ENCODE measurements at places on chromosomes 2 and 18.

GRCh38 chr2:201257956-201258665 lies 2.2 kb upstream of the CASP8 start:
- peak; percentile 95 for DNase-seq

GRCh38 chr2:241128266-241128665 lies 21.0 kb downstream of the PASK start:
- DNase-seq, result no peak

DNA sequence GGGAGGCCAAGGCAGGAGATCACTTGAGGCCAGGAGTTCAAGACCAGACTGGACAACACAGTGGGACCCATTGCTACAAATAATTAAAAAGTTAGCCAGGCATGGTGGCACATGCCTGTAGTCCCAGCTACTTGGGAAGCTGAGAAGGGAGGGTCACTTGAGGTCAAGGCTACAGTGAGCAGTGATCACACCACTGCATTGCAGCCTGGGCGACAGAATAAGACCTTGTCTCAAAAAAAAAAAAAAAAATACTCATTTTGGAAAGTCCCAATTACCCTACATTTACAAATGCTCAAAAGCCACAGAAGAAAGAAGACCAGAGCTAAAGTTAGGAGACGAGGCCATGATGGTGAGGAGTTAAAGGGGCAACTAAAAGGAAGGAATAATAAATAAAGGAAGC lies 61.9 kb downstream of the COLEC12 start:
- no peak for DNase-seq

GRCh38 chr2:134670955-134671354 lies 47.8 kb downstream of the TMEM163 start:
- no peak for DNase-seq

- DNase-seq, result no peak
These were observed 2.4 kb downstream of the CYP26B1 start for GRCh38 chr2:72145289-72145657.

- no peak for DNase-seq
These were observed 75.8 kb downstream of the CALCRL start for GRCh38 chr2:187372213-187372612.

DNA sequence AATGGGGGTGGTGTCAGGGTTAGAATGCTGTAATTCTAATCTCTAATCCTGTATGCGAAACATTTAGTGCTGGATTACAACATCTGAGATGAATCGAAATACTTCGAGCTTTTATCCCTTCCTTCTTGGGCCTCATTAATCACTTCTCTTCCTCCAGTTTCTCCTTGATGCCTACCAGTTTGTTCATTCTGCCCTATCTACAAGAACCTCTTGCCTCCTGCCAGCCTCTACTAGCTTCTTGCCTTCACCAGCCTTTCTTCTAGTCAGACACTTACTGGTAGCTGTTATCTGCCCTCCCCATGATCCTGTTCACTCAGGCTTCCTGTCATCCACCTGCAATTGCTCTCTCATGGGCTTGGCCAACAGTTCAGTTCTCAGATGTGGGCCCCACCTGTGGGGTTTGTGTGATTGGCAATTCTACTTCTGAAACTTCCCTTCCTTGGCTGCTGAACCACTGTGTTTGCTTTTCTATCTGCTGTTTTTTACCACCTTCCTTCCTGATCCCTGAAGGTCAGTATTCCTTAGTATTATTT lies 15.4 kb upstream of the FARP2 start:
- DNase-seq, result no peak

DNA sequence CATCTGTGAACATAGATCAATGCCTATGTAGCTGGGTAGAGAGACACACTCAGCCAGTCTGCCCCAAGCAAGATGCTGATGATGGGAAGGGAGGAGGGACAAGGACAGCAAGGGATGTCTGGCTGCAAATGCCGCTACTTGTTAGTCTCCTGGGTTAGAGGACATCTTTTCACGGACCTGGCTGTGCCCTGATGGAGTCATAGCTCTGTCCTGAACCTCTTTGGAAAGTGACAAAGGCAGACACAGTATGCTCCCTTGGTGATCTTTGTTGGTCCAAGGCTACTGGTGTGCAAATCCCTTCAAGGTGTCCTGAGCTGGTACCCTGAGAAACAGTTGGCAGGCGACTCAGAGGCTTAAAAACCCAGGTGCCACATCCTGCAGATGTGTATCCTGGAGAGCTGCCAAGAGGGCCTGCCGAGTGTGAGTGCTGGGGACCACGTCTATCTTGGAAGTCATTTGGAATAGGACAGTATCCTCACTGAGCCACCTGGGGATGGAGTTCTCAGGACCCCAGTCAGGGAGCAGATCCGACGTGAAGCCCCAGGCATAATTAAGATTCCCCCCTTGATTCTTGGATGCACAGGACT lies 10.8 kb downstream of the FOSL2 start:
- DNase-seq, result peak; percentile 38

- no peak for DNase-seq
These were observed 14.2 kb upstream of the DSG1 start for GRCh38 chr18:31303771-31304170.

GRCh38 chr2:19371996-19372582 lies 13.7 kb upstream of the OSR1 start:
- DNase-seq, result no peak

DNA sequence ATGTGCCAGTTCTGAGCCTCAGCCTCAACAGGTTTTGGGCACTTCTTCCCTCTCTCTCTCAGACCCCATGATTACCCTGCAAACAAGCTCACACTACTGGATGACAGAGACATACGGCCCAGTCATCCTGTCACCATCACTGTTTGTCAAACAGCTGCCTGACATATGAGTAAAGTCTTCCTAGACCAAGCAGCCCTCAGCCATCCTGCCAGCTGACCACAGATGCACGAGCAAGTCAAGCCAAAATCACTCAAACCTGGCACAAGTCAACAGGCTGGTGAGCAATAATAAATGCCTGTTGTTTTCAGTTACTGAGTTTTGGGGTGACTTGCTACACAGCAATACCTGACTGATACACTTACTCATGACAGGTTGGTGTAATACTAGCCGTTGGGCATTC lies 75.5 kb upstream of the KLF7 start:
- no peak for DNase-seq

GRCh38 chr18:3790703-3791102 lies 340.7 kb downstream of the TGIF1 start:
- no peak for DNase-seq

DNA sequence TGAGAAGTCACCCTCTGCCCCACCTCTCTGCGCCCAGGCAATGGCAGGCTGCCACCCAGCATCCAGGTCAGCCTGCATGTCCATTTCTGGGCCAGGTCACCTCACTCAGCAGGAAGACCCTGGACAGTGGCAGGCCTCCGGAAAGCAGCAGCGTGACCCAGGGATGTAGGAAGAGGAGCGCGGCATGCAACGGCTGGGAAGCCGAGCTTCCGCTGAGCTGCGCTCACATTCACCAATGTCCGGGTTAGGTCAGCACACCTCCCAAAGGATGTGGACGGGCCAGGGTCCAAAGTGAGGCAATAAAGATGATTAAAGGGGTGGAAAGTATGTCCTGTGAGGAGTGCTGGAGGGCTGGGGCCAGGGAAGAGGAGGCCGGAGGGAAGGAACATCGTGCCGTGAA lies 174.5 kb downstream of the CTIF start:
- no peak for DNase-seq

DNA sequence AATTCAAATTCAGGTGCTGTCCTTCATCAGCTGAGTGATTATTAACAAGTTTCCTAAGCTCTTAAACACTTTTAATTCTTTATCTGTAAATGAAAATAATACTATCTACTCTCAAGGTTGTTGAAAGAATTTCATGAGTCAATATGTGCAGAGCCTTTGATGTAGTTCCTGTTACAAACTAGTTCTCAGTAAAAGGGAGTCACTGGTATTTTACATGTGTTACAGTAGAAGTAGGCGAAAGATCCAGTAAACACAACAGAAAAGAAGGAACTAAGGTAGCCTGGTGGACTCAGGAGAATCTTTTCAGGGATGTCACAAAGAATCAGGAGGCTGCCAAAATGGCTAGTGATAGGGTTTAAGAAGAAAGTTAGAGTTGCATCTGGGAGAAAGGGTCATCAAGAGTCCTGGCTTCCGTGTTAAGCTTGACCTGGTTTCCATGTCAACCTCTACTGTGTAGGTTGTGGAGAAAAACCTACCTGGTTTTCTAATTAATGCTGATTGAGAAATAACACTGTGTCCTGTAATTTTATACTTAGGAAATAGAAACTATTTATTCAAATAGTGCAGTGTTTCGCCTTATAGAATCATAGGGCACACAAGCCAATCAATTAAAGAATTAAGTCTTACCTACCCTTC lies 58.3 kb upstream of the TRIB2 start:
- peak; percentile 5 for DNase-seq

DNA sequence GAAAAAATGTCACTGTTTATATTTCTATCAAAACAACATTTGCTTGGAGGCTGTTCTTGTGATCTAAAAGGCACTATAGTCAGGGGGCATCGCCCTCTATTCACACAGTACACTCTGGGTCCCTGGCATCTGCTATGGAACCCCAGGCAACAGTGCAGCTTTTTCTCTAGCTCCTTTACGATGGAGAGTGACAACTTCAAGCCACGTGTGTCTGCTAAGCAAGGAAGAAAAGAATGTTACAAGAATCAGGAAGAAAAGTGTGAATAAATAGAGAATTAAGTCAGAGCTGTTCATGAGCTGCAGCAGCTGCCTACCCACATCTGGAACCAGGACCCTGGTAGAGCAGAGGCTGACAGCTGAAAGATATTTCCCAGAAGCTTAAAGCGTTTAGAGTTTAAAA lies 11.2 kb downstream of the RND3 start:
- DNase-seq, result no peak

DNA sequence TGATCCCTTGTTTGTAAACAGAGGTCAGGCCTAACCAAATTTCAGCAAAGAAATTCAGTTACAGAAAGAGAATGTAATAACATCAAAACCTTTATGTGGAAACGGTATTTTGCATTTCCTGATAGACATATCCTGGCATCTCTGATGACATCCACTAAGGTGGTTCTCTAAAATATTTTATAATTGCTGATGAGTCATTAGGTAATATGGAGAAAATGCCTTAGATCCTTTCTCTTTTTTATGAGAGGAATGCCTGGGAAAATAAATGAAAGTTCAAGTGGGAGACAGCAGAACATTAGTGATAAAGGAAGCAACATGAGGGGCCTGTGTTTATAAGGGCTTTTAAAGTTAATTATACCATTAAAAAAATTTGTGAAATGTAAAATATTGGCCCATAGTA lies 72.6 kb downstream of the PLCL1 start:
- no peak for DNase-seq

GRCh38 chr2:121038031-121038430 lies 247.0 kb downstream of the TFCP2L1 start:
- no peak for DNase-seq
